Neural progenitor cell (in vitro differentiated cells): ENCODE measurements at places on chromosomes 6 and 20.

GRCh38 chr20:61461461-61461860 is 209.4 kb downstream of the CDH4 start:
- no peak for DNase-seq
- no peak overlapping the region for H3K27ac ChIP-seq
- no peaks in the 10 kb centered on the region for H3K27me3 ChIP-seq
- H3K4me1 ChIP-seq = no peaks in the 10 kb centered on the region
- no peak overlapping the region for H3K4me3 ChIP-seq

- H3K4me1 ChIP-seq = peaks cover 17% of the 10 kb centered on the region
- no peak overlapping the region for H3K27ac ChIP-seq
- no peaks in the 10 kb centered on the region for H3K36me3 ChIP-seq
- no peak for DNase-seq
- H3K27me3 ChIP-seq = no peaks in the 10 kb centered on the region
Measured at GRCh38 chr20:33679758-33680485, 5.7 kb upstream of the NECAB3 start.

DNA sequence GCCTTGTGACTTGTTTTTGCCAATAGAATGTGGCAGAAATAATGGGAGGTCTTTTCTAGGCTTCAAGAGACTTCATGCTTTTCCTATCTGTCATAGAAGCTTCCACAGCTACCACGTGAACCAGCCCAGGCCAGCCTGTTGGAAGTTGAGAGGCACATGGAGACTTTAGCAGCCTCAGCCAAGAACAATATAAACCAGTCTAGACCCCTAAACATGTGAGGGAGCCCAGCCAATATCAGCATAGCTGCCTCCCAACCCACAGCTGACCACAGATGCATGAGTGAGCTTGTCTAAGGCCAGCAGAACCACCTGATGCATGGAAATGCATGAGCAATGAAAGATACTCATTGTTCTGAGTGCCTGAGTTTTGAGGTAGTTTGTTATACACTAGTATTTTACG is 540.7 kb upstream of the BTBD3 start:
- no peaks in the 10 kb centered on the region for H3K27me3 ChIP-seq
- H3K4me3 ChIP-seq = no peak overlapping the region
- H3K27ac ChIP-seq = no peak overlapping the region
- H3K4me1 ChIP-seq = peaks cover 28% of the 10 kb centered on the region

DNA sequence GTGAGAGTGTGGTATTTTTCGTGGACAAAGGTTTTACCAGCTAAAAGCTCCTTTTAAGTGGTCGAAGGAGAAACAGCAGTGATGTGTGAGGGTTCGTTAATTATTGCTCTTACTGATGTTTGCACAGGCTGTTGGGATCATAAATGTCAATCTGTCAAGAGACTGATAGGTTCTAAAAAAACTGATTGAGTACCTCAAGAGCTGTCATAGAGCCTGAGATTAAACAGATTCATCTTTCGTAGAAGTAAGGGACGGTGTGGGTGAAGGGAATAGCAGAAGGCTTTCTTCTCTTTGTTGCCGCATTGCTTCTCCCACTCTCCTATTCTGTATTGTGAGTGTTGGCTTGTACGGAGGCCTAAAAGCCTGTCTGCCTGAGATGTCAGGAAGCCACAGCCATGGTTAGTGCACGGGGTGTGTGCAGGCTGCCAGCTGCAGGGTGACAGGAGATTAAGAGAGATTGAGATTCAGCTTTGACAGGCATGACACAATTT is 291.0 kb downstream of the ZFAND3 start:
- no peak overlapping the region for H3K4me3 ChIP-seq
- H3K27ac ChIP-seq = no peak overlapping the region
- H3K36me3 ChIP-seq = no peaks in the 10 kb centered on the region
- H3K27me3 ChIP-seq = no peaks in the 10 kb centered on the region
- no peak for DNase-seq
- H3K4me1 ChIP-seq = peaks cover 29% of the 10 kb centered on the region

DNA sequence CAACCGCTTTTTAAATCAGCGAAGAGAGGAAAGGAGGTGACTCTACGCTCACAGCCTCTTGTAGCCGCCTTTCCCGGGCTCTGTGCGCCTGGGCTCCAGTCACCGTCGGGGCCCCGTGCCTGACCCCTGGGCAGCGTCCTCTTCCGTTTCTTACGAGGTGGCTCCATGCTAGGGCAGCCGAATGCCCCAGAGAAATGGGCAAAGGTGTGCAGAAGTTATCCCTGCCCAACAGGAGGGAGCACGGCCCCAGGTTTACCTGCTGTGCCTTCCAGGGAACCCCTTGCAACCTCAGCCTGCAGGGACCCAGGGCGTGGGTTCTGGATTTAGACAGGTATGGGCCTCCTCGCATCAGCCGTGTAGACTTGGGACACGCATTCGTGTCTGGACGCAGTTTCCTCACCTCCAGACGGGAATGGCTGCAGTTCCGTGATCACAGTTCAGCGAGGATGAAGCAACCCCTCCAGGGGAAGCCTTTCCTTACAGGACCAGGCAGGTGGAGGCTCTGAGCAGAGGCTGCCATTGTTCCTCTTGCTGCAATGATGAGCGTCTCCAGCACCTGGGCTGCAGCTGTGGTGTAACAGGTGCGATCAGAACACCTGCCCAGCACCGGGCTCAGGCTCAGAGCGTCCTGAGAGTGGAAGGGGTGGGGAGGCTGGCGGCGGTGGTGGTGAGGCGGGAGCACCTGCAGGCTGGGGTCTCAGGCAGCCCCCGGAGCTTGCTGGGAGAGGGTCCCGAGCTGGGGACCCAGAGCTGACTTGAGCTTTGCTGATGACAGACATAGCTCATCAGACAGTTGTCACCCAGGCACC is 81.3 kb upstream of the BHLHE23 start:
- no peaks in the 10 kb centered on the region for H3K4me1 ChIP-seq
- no peak overlapping the region for H3K27ac ChIP-seq
- no peaks in the 10 kb centered on the region for H3K36me3 ChIP-seq
- H3K4me3 ChIP-seq = no peak overlapping the region
- peaks cover 5% of the 10 kb centered on the region for H3K27me3 ChIP-seq
- no peak for DNase-seq

- no peak overlapping the region for H3K4me3 ChIP-seq
- H3K36me3 ChIP-seq = no peaks in the 10 kb centered on the region
Measured at GRCh38 chr6:168280020-168280898, 39.3 kb downstream of the DACT2 start.

GRCh38 chr6:43926634-43927531 is 156.9 kb downstream of the VEGFA start:
- H3K4me3 ChIP-seq = no peak overlapping the region
- no peaks in the 10 kb centered on the region for H3K27me3 ChIP-seq
- peak overlapping the region; percentile 36 for H3K27ac ChIP-seq

- peaks cover 12% of the 10 kb centered on the region for H3K27me3 ChIP-seq
- H3K4me3 ChIP-seq = peak overlapping the region; percentile 72
- H3K4me1 ChIP-seq = no peaks in the 10 kb centered on the region
- H3K36me3 ChIP-seq = no peaks in the 10 kb centered on the region
Measured at GRCh38 chr6:166382500-166382932, 224 bp downstream of the MPC1 start.

DNA sequence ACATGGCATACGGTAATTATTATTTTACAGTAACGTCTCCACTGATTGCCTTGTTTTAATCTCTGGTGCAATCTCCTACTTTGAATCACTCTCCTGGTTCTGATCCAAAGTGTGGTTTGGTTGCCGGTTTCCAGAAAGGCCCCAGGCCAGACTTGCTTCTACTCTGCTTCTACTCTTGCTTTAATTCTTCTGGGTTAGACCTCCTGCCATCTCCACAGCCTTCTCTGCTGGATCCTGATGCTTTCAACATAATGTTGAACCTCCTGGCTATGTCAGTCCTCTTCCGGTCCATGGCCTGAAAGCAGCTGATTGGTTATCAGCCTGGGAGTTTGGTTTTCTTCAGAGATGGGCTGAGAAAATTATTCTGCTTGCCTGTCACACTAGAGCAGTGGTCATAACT is 266.5 kb upstream of the RIMS1 start:
- H3K27me3 ChIP-seq = no peaks in the 10 kb centered on the region
- no peaks in the 10 kb centered on the region for H3K36me3 ChIP-seq
- H3K4me3 ChIP-seq = no peak overlapping the region

GRCh38 chr20:56762829-56763228 is 133.7 kb downstream of the TFAP2C start:
- peaks cover 16% of the 10 kb centered on the region for H3K4me1 ChIP-seq
- no peaks in the 10 kb centered on the region for H3K36me3 ChIP-seq
- DNase-seq = no peak
- H3K27ac ChIP-seq = no peak overlapping the region
- no peaks in the 10 kb centered on the region for H3K27me3 ChIP-seq

DNA sequence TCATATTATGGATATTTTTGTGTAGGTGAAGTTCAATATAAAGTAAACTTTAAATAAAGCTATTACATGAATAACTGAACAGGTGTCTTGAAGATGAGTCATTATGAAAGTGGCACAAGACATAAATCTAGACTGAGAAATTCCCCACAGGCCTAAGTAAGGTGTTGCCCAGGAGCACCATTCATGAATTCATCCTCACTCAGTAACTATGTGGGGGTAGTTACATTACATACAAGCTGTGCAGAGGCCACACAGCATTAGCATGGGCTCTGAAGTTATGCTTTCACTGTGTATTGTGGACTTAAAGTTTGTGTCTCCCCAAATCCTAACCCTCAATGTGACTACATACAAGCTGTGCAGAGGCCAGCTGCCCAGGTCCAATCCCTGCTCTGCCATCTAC is 65.9 kb downstream of the BCAS1 start:
- no peak for DNase-seq
- H3K4me3 ChIP-seq = no peak overlapping the region
- no peaks in the 10 kb centered on the region for H3K4me1 ChIP-seq
- no peaks in the 10 kb centered on the region for H3K36me3 ChIP-seq
- H3K27me3 ChIP-seq = no peaks in the 10 kb centered on the region
- H3K27ac ChIP-seq = no peak overlapping the region

DNA sequence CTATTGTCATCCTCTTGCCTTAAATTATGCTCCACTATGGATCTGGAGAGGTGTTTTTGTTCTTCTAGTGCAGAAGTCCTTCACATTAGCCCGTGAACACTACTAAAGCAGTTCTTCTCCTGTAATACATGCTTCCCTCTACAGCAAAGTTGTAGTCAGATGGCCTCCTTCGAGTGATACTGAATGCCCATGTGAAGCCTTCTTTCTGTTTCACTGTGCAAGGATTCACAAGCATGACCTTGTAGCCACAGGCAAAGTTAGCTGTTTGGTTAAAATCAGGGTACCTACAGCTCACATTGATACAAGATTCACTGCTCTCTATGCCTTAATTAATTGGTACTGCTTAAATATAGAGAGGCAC is 47.6 kb downstream of the ARHGAP18 start:
- H3K4me3 ChIP-seq = no peak overlapping the region
- no peak for DNase-seq
- no peaks in the 10 kb centered on the region for H3K36me3 ChIP-seq
- no peak overlapping the region for H3K27ac ChIP-seq

GRCh38 chr20:37822141-37822601 is 80.8 kb upstream of the VSTM2L start:
- no peak overlapping the region for H3K27ac ChIP-seq
- peaks cover 27% of the 10 kb centered on the region for H3K4me1 ChIP-seq
- H3K27me3 ChIP-seq = no peaks in the 10 kb centered on the region
- H3K4me3 ChIP-seq = no peak overlapping the region
- no peaks in the 10 kb centered on the region for H3K36me3 ChIP-seq

DNA sequence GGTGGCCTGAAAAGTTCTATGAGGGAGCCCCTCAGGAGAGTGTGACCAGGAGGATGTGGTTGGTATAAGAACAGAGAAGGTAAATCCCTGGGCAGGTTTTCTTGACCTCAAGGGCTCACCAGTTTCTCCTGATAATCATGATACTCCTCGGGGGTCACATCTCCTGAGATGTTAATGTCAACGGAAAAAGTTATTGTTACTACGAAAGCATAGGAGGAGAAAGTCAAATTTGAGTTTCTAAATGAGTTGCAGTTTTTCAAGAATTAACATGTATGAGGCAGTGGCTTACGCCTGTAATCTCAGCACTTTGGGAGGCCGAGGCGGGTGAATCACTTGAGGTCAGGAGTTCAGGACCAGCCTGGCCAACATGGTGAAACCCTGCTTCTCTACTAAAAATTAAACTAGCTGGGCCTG is 23.4 kb downstream of the MGME1 start:
- no peak overlapping the region for H3K4me3 ChIP-seq
- no peak for DNase-seq
- no peak overlapping the region for H3K27ac ChIP-seq
- peaks cover 6% of the 10 kb centered on the region for H3K4me1 ChIP-seq
